Liver (tissue), 10 donors: ENCODE measurements at places on chromosomes 4 and X. TPM values are rescaled to one million over a fixed set of nuclear protein-coding genes. Genes with fewer than 3 reads are reported as not detected.

DNA sequence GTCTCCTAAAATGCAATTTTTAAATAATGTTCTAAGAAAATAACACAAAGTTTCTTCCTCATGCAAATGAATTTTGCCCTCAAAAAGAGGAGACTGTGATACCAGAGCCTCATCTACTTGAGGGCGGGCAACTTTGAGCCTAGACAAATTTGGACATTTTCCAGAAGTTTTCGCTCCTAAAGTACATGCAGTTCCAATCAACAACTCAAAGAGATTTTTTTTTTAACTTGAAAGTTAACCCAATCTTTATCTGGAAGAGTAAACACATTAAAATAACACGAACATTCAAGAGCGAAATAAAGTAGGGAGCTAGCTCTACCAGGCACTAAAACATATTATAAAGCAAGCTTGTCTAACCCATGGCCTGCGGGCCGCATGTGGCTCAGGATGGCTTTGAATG, 29.4 kb upstream of the FBXW7 start:
- H3K27ac ChIP-seq: no peak overlapping the region
- no peak overlapping the region for H3K4me3 ChIP-seq
- no peaks in the 10 kb centered on the region for H3K27me3 ChIP-seq

GRCh38 chr4:17288151-17288550, 223.7 kb downstream of the QDPR start:
- H3K27ac ChIP-seq: no peak overlapping the region
- no peaks in the 10 kb centered on the region for H3K36me3 ChIP-seq
- H3K4me1 ChIP-seq: no peaks in the 10 kb centered on the region
- H3K27me3 ChIP-seq: no peaks in the 10 kb centered on the region
- no peak overlapping the region for H3K4me3 ChIP-seq

DNA sequence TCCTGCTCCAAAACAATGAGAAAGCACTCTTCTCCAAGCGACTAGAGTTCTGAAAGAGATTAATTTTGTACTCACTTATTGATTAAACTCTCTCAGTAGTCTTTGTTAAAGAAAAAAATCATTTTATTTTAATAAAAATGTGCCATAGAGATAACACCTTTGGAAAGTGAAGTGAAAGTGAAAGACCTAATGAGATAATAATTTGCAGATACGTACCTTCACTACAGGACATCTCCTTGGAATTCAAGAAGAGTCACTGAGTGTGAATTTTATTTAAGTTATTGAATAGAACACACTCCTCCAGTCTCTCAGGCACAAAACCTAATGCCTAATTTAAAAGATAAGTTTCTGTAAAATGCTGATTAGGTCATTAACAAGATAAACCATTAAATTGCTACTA, 1070.6 kb upstream of the GRID2 start:
- no peak overlapping the region for H3K27ac ChIP-seq
- H3K27me3 ChIP-seq: no peaks in the 10 kb centered on the region

DNA sequence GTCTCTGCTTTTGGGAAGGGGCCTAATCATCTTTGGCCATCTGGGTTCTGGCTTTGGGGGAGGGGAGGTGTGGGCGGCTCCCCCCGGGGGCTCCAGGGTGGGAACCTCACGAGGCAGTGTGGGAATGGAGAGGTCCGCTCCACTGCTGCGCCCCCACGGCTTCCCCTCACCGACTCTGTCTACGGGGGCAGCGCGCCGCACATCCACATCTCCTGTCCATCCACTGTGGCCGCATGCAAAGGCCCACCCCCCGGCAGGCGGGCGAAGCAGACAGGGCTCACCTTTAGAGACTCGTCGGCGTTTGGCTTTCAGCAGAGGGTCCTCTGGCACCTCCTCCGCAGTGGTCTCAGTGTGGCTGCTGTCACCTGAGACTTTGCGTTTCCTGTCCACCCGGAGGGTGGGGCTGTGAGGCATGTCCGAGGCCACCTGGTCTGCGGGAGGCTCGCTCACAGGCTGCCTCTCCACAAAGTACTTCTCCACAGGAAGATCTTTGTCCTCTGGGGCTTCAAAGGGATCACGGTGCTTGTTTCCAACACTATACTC, 33.6 kb downstream of the BCOR start:
- DNase-seq: no peak
- H3K4me3 ChIP-seq: no peak overlapping the region
- H3K27me3 ChIP-seq: no peaks in the 10 kb centered on the region
- peaks cover 10% of the 10 kb centered on the region for H3K36me3 ChIP-seq
- no peak overlapping the region for H3K27ac ChIP-seq
- H3K4me1 ChIP-seq: no peaks in the 10 kb centered on the region

- H3K36me3 ChIP-seq: no peaks in the 10 kb centered on the region
- no peak overlapping the region for H3K27ac ChIP-seq
- no peaks in the 10 kb centered on the region for H3K27me3 ChIP-seq
- no peak overlapping the region for H3K4me3 ChIP-seq
- DNase-seq: no peak
Observed at GRCh38 chr4:77465271-77465670, 140.3 kb upstream of the CXCL13 start.

GRCh38 chrX:3232262-3232923, 114.1 kb downstream of the MXRA5 start:
- H3K4me3 ChIP-seq: no peak overlapping the region
- H3K27me3 ChIP-seq: no peaks in the 10 kb centered on the region
- H3K4me1 ChIP-seq: no peaks in the 10 kb centered on the region
- DNase-seq: no peak

DNA sequence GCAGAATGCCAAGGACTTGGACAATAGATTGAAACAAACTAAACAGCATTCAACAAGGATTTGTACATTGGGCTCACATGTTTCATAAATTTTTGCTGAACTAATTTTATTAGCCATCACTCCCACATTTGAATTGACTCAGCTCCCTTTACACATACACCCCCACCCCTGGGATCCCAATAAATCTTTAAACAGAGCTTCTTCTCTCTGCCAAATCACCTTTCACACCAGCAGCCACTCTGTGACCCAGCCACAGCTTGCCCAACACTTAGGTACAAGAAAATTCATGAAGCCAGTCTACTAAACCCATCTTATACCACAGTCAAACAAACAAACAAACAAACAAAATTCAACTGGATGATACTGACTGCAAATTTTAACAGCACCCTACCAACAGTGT, 21.6 kb downstream of the PHKA2 start:
- H3K4me1 ChIP-seq: peaks cover 19% of the 10 kb centered on the region
- no peak for DNase-seq
- no peak overlapping the region for H3K4me3 ChIP-seq
- no peak overlapping the region for H3K27ac ChIP-seq
- no peaks in the 10 kb centered on the region for H3K36me3 ChIP-seq
- H3K27me3 ChIP-seq: no peaks in the 10 kb centered on the region

GRCh38 chrX:19683358-19683757, 168.1 kb upstream of the MAP3K15 start:
- no peaks in the 10 kb centered on the region for H3K4me1 ChIP-seq
- H3K36me3 ChIP-seq: no peaks in the 10 kb centered on the region
- no peak overlapping the region for H3K4me3 ChIP-seq
- DNase-seq: no peak
- no peaks in the 10 kb centered on the region for H3K27me3 ChIP-seq

DNA sequence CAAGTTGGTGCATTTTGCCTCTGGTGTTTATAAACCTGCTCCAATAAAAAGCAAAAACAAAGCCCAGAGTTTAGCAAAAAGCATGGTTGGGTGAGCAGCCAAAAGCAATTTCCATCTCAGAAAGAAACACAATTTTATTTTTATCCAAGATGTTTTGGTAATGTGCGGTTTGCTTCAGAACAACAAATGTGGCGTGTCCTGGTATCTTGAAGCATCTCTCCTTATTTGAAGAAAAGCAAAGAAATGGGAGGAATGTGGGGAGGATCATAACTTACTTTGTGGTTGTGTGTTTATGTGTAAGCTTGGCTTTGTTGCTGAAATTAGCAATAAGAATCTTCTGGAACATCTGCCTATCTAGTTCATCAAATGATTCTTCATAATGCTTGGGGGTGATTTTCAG, 88.3 kb upstream of the DDX3X start:
- no peak for DNase-seq
- H3K4me3 ChIP-seq: no peak overlapping the region
- H3K36me3 ChIP-seq: no peaks in the 10 kb centered on the region
- H3K4me1 ChIP-seq: no peaks in the 10 kb centered on the region

DNA sequence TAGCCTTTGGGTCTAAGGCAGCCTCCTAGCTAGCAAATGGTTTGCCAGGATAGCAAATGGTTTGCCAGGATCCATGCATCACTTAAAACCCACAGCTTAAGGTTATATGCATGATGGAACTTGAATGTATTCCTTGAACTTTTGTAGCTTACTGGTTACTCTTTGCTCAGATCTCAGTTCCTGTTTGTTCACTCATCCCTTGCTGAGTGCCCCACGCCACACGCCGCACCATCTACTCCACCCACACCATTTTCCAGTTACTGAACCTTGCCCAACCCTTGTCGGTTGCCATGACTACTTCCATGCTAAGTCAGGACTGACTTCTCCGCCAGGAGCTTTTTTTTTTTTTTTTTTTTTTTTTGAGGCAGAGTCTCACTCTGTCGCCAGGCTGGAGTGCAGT, 29.5 kb upstream of the XIAP start:
- no peaks in the 10 kb centered on the region for H3K36me3 ChIP-seq
- no peaks in the 10 kb centered on the region for H3K27me3 ChIP-seq
- H3K27ac ChIP-seq: no peak overlapping the region
- no peak overlapping the region for H3K4me3 ChIP-seq

DNA sequence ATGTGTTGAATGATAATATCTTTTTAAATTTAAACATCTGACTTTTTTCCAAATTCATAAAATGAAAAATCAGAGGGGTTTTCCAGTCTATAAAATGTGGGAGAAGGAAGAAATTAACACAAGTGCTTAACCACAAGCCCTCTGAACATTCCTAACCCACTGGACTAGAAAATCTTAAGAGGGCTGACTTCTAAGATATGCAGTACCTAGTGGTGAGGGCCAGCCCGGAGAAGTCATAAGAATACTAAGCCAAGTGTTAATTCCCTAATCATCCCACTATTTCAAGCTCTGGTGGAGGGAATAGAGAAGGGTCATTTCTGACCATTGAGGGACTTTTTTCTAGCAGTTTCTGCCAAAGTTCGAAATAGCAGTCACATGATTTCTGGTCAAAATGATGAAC, 86.9 kb upstream of the NEIL3 start:
- no peaks in the 10 kb centered on the region for H3K36me3 ChIP-seq
- no peak for DNase-seq
- no peak overlapping the region for H3K4me3 ChIP-seq
- no peaks in the 10 kb centered on the region for H3K27me3 ChIP-seq
- H3K4me1 ChIP-seq: no peaks in the 10 kb centered on the region

DNA sequence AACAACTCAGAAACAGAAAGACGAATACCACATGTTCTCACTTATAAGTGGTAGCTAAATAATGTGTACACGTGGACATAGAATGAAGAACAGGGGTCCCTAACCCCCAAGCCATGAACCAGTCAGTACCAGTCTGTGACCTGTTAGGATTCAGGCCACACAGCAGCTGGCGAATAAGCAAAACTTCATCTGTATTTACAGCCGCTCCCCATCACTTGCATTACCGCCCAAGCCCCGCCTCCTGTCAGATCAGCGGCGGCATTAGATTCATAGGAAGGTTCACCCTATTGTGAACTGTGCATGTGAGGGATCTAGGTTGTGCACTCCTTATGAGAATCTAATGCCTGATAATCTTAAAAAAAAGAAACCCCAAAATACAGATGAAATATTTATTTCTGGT, 1128.7 kb downstream of the NLGN4X start:
- no peak for DNase-seq
- no peak overlapping the region for H3K27ac ChIP-seq
- no peak overlapping the region for H3K4me3 ChIP-seq
- no peaks in the 10 kb centered on the region for H3K4me1 ChIP-seq
- H3K27me3 ChIP-seq: no peaks in the 10 kb centered on the region
- H3K36me3 ChIP-seq: no peaks in the 10 kb centered on the region

DNA sequence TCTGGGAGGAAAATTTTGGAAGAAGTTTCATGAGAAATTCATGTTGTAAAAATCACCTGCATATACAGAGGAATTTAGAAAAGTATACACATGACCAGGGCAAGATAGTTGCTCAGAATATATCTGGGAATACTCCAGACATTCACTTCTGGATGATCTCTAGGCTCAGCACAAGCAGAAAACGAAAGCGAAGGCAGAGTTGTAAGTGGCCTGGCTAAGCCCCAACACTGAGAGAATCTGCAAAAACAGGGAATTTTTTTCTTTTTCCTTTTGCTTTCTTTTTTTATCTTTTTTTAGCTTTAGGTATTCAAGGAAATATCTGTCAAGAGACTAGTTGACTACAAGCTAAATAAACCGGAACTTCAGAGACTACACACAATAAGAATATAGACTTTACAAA, 207.2 kb downstream of the FGF13 start:
- no peak overlapping the region for H3K27ac ChIP-seq
- H3K4me3 ChIP-seq: no peak overlapping the region
- no peaks in the 10 kb centered on the region for H3K27me3 ChIP-seq
- H3K36me3 ChIP-seq: no peaks in the 10 kb centered on the region
- no peak for DNase-seq
- H3K4me1 ChIP-seq: no peaks in the 10 kb centered on the region

- H3K36me3 ChIP-seq: no peaks in the 10 kb centered on the region
- no peak overlapping the region for H3K27ac ChIP-seq
- no peak for DNase-seq
- H3K27me3 ChIP-seq: no peaks in the 10 kb centered on the region
Observed at GRCh38 chr4:106256190-106256589, 59.8 kb downstream of the TBCK start.

- H3K4me1 ChIP-seq: no peaks in the 10 kb centered on the region
- H3K27me3 ChIP-seq: no peaks in the 10 kb centered on the region
- no peak overlapping the region for H3K27ac ChIP-seq
- H3K4me3 ChIP-seq: no peak overlapping the region
- DNase-seq: no peak
Observed at GRCh38 chrX:9747644-9748043, 18.0 kb downstream of the GPR143 start.

- DNase-seq: no peak
- H3K4me3 ChIP-seq: no peak overlapping the region
- no peaks in the 10 kb centered on the region for H3K36me3 ChIP-seq
- no peak overlapping the region for H3K27ac ChIP-seq
- H3K27me3 ChIP-seq: no peaks in the 10 kb centered on the region
Observed at GRCh38 chr4:74054483-74055047, 16.1 kb upstream of the CXCL3 start.

DNA sequence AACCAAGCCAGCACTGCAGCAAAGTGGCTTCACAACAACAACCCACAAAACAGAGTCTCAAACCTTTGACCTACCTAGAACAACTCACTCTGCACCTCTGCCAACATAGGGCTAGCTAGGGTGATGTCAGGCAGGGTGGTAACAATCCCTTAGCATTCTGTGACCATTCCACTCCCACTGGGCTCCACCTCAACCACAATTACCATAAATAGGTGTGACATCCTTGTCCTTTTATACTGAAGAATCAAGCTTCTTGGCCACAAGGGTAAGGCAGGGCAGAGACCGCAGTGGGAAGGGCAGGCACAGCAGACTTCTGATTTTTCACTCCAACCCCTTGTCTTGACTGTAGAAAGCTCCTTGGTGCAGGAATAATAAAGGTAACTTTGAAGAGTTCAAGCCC, 795.4 kb upstream of the DIAPH2 start:
- no peak for DNase-seq
- no peak overlapping the region for H3K4me3 ChIP-seq
- H3K27ac ChIP-seq: no peak overlapping the region

Gene DNAAF6
- not detected for total RNA-seq

Gene F8
- 8.0 TPM for total RNA-seq

Gene PABPC1L2B
- not detected for total RNA-seq

Gene CAPN6
- total RNA-seq: 0.33 TPM

Gene USP51
- 0.33 TPM for total RNA-seq

Gene NSG1
- total RNA-seq: under 0.01 TPM

Gene OTUD6A
- not detected for total RNA-seq

Gene ZCCHC18
- total RNA-seq: 0.25 TPM

Gene SLC26A1
- total RNA-seq: 41.0 TPM

Gene SMS
- 13.9 TPM for total RNA-seq
